ENCODE measurements at places on chromosomes 11 and 22. TPM values are rescaled to one million over a fixed set of nuclear protein-coding genes. Genes with fewer than 3 reads are reported as not detected.

- DNase-seq: no peak
These were observed 115.6 kb downstream of the GGTLC2 start for GRCh38 chr22:22759889-22760546.

GRCh38 chr11:21514316-21514715 lies 678.6 kb upstream of the ANO5 start:
- DNase-seq: no peak

GRCh38 chr11:114075891-114076441 lies 16.5 kb downstream of the ZBTB16 start:
- no peak for DNase-seq

GRCh38 chr11:94184846-94185245 lies 56.2 kb downstream of the PANX1 start:
- peak; percentile 42 for DNase-seq

GRCh38 chr11:65916391-65916790 lies 2.5 kb downstream of the C11orf68 start:
- no peak for DNase-seq

DNA sequence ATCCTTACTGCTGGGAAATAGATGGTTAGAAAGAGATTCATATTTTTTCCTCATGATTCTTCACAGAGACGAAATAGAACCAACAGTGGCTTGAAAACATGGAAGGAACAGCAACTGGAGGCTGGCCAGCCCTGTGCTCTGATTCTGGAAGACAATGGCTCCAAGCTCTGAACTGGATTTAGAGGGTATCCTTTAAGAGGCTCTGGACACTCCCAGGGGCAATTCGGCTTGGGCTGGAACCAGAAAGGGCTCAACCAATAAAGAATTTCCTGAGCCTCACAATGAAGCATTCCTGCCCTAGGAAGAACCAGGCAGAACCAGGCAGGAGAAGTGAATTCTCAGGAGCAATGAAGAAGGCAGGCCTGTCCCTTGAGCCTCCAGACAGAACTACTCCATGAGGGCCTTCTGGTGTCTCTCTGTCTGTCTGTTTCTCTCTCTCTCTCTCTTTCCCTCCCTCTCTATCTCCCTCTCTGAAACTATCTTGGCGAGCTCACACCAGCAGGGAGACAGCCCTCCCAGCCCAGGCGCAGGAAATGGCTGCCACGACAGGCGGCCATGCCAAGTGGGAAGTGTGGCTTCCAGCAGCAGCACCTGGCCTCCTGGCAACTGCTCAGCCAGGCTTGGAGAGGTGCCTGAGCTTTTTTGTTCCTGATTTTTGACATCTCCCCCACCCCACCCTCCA lies 93.3 kb downstream of the RCN1 start:
- DNase-seq: no peak

The SCUBE2 gene
- 4.9 TPM for polyA plus RNA-seq

The MPEG1 gene
- polyA plus RNA-seq: 8.3 TPM

The LDLRAD3 gene
- 23.1 TPM for polyA plus RNA-seq

The FERMT3 gene
- polyA plus RNA-seq: 7.5 TPM
